RWPE1 (cell line): ENCODE measurements at places on chromosomes 16 and 17.

- DNase-seq, result no peak
Observed at GRCh38 chr17:57145347-57145746, 60.3 kb downstream of the AKAP1 start.

DNA sequence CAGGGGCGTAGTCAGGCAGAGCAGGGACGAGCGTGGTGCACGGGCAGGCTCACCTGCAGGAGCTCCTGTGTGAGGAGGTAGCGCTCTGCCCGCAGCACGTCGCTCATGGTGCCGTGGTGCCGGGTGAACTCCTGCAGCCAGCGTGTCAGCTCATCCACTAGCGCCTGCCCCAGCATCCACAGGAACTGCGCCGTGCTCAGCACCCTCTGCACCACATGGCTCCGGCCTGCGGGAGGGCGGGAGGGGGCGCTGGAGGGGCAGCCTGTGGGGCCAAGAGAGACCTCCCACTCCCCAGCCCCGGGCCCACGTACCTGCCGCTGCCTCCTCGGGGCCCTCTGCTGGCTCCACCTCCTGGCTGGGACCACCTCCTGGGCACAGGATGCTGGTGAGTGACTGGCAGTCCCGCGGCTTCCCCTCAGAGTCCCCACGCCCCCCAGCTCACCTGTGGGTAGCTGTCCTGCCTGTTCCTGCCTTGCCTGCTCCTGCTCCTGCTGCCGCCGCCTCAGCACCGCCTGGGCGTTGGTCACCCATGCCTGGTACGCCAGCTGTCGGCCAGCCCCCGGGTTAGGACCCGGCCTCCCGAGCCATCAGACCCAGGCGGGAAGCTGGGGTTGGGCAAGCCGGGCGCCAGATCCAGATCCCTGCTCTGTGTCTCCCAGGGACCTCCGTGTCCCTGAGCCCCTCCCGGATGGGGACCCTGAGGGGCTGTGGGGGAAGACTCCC, 16.6 kb downstream of the CTU2 start:
- no peak for DNase-seq

GRCh38 chr17:72294487-72294893, 173.7 kb downstream of the SOX9 start:
- DNase-seq, result no peak

- no peak for DNase-seq
Observed at GRCh38 chr16:88048985-88049384, 97.8 kb downstream of the BANP start.

- DNase-seq, result no peak
Observed at GRCh38 chr16:51531271-51531670, 380.2 kb upstream of the SALL1 start.

DNA sequence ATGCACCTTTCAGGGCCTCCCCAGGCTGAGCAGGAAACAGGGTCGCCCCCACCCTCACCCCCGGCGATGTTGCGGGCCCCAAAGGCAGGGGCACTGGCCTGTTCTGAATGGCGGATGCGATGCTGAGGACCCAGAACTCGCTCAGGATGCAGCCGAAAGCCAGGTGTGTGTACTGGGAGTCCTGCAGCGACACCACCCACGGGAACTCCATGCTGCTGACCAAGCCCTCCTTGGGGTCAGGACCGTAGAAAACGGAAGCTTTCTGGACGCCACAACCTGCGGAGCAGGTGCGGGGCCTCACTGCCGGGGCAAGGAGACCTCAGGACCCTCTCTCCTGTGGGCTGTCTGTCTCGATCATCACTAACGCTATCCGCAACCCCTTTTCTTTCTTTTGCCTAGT, 4.0 kb downstream of the PRSS54 start:
- no peak for DNase-seq

DNA sequence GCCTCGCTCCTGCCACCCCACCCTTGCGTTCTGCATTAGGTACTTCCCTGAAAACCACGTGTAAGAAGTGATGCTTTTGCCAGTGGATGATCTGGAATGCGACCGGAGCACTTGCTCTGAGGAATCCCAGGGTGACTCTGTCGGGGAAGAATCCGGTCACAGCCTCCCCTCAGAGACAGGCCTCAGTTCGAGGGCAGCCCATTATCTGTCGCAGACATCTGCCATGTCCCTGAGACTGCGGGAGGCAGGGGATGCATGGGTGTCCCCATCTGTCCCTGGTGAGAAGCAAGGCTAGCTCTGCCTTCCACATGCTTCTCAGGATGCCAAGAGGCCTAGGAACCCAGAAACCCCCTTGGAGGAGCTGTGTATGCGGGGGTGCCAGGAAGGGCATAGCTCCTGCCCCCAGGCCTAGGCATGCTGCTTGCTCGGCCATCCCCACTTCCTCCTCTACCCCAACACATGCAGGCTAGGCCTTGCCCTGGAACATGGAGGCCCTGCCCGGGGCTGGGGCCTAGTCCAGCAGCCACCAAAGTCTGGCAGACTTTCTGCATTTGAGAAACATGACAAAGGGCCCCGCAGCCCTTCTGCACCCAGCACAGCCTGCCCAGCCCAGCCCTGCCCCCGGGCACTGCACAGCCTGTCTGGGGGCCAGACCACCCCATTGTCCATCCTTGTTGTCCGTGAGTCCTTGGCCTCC, 20.5 kb downstream of the MNT start:
- no peak for DNase-seq

DNA sequence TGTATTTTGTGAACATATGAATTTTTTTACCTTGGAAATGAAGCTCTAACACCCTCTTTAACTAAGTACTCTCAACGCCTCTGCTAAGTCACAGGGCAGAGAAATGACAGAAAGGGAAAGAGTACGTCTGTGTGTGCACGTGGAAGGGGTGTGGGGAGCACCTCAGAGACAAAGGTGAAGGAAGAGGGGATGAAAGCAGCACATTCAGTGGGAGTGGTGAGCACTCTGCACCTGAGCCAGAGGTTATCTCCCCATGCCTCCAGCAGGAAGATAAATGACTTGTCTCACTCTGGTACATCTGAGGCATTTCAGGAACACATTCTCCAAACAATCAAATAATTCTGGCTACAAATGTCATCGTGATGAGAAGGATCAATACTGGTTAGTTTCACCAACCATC, 15.0 kb downstream of the GNA13 start:
- DNase-seq, result no peak

DNA sequence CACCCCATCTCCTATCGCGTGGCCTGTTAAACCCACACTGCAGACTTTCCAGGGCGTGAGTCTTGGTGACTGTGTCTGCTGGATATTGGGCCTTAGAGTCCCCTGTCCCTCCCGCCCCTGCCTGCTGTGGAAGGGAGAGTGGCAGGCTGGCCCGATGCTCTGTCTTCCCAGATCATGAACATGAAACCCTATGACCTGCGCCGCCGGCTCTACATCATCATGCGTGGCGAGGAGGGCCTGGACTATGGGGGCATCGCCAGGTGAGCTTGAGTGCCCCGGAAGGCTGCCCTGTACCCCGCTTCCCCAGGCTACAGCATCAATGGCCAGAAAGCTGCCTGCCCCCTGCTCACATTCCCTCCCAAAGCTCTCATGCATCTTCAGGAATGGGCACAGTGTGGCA, 19.5 kb upstream of the CLEC18A start:
- no peak for DNase-seq

DNA sequence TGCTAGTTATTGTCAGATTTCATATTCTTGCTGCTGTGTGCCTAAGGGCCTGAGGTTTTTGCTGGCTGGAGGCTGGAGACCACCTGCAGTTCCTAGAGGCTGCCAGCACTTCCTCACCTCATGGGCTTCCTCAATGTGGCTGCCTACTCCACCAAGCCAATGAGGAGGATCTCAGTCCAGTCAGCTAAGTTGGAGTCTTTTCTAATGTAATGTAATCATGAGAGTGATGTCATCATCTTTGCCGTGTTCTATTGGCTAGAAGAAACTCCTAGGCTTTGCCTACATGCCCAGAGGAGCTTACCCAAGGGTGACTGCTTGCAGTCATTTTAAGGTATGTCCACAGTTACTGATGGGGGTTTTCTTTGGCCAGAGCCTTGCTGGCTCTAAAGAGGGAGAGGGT, 53.0 kb downstream of the SOCS3 start:
- DNase-seq, result no peak

GRCh38 chr17:77708049-77708448, 250.5 kb upstream of the TNRC6C start:
- DNase-seq, result no peak

- DNase-seq, result no peak
Observed at GRCh38 chr16:49473131-49473530, 99.5 kb downstream of the C16orf78 start.

GRCh38 chr17:77608431-77608830, 350.1 kb upstream of the TNRC6C start:
- no peak for DNase-seq

- no peak for DNase-seq
Observed at GRCh38 chr17:19023209-19023999, 18.8 kb upstream of the FAM83G start.

- DNase-seq, result no peak
Observed at GRCh38 chr17:27986805-27987684, 55.4 kb upstream of the NLK start.

DNA sequence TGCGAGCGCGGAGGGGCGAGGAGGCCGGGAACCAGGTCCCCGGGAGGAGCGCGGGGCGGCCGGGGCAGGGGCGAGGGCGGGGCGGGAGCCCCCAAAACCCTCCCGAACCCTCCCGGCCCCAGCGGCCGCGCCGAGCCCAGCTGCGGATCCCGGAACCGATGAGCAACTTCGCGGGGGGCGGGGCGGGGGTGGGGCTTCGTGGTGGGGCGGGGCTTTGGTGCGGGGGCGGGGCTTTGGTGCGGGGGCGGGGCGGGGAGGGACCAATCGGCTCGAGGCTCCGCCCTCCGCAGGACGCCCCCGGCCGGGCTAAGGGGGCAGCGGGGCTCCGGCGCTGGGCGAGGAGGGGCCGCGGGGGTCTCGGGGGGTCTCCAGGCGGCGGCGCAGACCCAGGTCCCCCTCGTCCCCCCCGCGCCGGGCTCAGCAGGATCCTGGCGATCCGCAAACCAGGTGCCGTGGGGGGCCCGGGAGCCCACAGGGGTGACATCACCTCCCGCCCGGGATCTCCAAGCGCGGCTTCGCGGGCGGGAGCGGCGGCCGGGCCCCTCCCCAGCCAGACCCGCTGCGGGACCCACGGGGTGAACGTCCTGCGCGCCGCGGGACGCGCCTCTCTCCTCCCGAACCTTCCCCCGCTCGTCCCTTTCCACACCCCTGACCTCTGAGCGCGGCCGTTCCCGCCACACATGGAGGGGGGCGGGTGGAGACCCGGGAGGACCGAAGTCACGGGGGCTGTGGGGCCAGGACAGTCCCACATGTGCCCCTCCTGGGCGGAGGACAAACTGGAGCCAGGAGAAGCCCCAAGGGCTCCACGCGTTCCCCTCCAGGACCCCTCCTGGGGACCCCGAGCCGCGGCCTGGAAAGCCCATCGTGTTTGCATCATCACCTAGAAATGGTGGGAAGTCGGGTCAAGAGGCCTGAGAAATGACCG, at the start of gene ABR:
Gene ABR (minus strand): TSS at position 164 of the 925 bp plus-strand sequence. CDS start 254 bp downstream, outside the sequence.
- peak; percentile 36 for DNase-seq

DNA sequence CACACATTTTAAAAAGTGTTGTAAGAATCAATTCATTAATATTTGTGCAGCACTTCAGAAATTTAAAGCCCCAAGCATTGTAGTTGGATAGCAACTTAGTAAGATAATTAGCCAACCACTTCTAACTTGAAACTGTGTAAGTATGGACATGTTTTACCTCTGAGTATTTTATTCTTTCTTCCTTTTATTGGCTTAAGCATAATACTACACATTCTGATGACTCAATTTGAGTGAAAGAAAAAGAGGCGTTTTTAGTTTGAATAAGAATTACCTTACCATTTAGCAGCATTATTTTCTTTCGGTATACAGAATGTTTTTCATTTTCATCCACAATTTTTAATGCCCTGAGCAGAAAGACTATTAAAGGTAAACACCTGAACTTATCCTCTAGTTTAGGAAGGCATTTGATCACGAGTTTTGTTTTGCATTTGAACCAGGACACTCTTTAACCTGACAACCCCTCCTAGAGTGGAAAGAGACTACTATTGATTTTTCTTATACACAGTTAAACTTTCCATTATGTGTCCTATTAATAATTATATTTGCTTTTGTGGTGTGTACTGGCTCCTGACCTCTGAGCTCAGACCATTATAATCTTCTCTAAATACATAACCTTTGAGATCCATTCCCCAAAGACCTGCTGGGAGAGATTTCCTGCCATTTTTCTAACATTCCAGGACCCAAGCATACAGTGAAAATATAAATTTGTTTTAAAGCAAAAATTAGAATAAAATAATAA, 9.2 kb downstream of the NACA2 start:
- DNase-seq, result no peak

- DNase-seq, result peak; percentile 79
Observed at GRCh38 chr17:81002409-81003361, 11.0 kb downstream of the CHMP6 start.

GRCh38 chr17:44916781-44917241, 1.5 kb upstream of the GFAP start:
- DNase-seq, result peak; percentile 64

DNA sequence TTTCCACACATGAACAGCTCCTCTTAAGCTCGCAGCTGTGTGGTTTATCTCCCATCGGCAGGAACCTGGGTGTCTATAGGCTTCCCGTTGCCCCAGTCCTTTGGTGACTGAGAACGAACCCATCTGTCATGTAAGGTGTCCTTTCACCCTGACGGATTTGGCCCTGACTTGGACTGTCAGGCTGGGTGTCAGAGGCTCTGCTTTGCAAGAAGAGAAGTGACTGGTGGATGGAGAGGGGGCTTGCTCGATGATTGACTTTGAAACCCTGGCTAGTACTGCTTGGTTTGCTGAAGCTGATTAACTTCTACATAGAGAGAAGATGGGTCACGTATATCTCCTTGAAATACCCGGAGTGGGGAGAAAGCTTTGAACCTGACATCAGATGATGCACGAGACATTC, 42.9 kb downstream of the COX4I1 start:
- DNase-seq, result no peak

DNA sequence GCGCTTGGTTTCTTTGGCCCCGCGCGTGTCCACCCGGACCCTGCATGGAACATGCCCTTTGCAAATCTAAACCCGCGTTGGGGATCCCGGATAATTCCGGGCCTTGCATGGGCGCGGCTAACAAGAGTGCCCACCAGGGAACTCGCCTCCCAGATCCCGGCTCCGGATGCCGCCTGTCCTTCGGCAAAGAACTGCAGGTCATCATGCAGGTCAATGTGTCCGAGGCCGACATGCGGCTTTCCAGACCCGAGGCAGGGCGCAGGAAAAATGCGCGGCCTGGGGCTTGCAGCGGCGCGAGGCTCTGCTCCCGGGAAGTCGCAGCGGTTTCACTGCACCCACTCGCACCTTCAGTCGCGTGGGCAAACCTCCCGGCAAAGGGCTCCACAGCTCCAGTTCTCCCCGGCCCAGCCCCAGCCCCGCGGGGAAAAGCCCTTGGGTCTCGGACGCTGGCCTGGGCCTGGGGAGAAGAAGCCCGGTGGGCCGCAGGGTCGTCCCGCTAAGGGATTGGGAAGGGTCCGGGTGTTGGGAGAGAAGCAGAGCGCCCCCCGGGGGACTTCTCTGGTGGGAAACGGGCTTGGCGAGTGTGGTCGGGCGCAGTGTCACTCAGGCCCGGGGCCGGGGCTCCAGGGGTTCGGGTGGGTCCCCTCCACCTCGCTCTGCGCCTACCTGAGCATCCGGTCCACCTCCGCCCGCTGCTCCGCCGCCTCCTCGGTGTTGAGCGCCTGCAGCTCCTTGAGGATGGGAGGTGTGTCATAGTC, 805 bp downstream of the HNF1B start:
- DNase-seq, result no peak

GRCh38 chr17:82113941-82114340, 15.9 kb upstream of the FASN start:
- no peak for DNase-seq
